ENCODE measurements at places on chromosomes 5 and 9.

DNA sequence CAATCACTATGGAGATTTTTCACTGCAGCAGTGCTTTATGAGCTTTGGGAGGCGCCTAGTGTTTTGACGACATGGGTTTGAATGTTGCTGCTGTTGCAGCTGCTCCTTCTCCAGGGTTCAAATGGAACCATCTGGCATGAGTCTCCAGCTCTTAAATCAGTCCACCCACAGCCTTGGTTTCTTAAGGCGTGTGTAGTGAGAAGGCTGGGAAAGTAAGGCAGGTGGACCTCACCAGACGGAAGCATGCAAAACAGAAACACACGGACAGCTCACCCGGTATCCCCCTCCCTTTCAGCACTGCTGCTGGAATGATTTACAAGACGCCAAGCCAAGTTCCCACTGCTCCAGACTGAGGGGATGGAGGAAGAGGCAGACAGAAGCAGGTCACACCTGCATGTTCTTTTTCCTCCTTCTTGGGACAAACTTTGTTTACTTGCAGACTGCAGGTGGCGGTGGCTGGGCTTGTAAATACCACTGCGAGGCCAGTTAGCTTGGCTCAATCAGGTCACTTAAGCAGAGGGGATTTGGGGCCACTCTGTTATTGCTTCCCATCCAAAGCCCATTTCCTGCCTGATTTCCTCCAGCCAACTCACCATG lies 47.4 kb downstream of the ADAM19 start:
- DNase-seq, result peak; percentile 31

DNA sequence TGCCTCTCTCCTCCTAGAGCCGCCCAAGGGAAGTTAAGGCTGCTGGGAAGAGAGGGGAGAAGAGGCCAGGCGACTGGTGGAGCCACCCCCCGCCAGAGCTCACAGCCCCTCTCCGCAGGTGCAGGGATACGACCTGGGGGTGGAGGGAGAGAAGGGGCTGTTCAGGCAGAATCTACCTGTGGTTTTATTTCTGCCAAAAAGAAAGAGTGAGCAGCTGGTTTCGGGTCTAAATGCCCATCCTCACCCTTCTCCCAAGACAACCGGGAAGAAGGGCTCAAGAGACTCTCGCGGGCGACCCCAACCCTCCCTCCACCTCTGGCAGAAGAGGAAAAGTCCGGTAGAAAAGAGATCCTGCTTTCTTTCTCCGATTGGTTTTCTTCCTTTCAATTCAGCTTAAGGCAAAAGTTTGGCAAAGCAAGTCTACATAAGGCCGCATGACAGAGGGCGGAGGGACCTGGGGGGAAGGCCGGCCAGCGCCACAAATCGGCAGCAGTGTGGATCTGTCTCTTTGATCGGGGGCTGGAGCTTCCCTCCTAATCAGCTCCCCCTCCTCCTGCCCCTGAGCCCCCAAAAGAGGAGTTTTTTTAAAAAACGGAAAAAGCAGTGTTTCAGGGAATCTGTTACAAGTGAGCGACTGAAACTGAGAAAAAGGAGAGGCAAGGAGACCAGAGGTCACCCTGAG lies 16.3 kb downstream of the FAM78A start:
- DNase-seq, result no peak

- DNase-seq, result no peak
Observed at GRCh38 chr9:113932906-113933584, 56.9 kb downstream of the ZNF618 start.

GRCh38 chr9:26263478-26263877 lies 585.2 kb upstream of the TUSC1 start:
- no peak for DNase-seq

GRCh38 chr5:153400931-153401330 lies 89.5 kb upstream of the GRIA1 start:
- DNase-seq, result no peak
